ENCODE measurements at places on chromosomes 6 and 20.

DNA sequence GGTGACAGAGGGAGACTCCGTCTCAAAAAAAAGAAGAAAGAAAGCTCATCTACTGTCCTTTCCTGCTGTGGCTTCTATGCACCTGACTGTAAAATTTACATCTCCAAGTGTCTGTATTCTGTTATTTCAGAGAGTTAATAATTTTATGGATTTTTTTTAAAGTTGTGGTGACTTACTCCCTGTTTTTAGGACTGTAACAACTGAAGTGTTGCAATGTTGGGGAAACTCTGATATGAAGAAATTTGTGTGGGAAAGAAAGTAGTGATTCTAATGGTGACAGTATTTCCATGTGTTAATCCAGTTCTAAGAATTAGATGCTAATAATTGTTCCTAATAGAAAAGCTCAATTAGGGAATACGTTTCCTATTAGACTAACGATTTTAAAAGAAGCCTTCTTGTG, 27.4 kb downstream of the STX11 start:
- DNase-seq: peak; percentile 95

DNA sequence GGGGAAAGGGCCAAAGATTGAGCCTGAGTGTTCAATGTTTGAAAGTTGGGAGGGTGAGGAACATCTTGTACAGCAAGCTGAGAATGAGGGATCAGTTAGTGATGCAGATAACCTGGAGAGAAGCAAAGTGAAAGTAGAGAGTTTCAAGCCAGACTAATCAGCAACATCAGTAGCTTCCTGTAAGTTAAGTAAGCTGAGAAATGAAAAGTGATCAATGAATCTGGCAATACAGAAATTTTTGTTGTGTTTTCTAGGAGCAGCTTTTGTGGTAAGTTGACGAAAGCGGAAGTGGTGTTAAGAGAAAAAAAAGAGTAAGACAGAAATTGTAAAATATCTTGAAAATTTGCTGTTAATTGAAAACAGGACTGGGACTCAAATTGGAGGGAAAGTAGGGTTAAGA, 855.5 kb upstream of the MAP3K7 start:
- no peak for DNase-seq

DNA sequence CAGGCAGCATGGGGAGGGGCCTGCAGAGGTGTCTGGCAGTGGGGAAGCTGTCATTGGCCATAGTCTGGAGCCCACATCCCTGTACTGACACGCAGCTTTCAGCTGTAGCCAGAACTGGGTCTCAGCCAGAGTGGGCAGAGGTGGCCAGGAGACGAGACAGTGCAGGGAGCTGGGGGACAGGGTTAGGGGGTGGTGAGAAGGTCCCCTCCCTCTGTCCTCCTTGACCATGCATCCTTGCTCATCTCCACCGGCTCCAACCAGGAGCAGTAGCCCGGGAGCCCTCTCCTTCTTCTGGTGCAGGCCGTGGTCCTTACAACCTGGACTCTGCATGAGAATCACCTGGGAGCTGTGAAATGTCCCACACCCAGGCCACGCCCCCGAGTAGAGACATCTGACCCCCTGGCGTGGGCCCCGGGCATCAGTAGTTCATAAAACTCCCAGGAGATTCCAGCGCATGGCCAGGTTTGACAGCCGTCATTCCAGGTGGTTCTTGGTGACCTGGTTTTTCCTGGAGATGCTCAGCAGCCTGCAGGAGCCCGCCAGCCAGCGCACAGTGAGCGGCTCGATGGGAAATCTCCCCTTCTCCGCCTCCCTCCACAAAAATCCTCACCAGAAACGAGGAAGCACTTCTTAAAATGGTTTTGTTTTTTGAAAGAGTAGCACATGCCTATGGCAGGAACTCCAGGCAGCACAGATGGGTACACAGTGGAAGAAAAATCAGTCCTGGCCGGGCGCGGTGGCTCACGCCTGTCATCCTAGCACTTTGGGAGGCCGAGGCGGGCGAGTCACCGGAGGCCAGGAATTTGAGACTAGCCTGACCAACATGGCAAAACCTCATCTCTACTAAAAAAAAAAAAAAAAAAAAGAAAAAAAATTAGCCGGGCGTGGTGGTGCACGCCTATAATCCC, 56.2 kb downstream of the ADNP start:
- DNase-seq: no peak

- DNase-seq: no peak
Observed at GRCh38 chr20:43328697-43329096, 129.0 kb upstream of the SRSF6 start.

DNA sequence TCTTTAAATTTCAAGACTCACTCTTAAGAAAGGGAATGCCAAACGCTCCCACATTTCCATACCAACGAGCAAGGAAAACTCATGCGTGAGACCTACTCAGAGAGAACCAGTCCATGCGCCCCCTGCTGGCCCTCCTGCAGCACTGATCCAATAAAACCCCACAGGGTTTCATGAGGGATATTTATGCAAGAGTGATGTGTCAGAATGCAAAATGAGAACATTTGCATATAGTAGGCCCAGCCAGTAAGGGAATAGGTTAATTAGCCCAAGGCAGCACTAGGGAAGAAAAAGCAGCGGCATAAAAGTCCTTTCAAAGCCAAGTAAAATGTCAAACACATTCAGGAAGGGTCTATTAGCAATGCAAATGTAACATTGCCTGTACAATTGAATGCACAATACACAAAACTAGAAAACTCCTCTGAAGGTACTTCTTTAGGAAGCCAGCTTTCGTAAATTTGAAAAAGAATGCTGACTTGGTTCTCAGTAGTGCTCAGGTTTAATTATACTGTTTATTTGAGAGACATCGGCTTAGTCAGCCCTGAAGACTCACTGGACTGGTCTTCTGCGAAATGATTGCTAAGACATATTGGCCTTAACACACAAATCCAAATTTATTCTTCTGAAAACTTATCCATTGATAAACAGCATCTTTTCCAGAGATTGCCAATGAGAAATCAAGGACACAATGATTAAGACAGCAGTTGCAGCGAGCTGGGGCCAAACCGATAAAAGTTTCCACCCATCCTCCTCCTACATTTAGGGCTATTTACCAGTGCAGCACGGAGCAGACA, 93.2 kb downstream of the GMPR start:
- peak; percentile 89 for DNase-seq
